Sciatic nerve (tissue), 2 donors: ENCODE measurements at places on chromosomes 3 and 15.

DNA sequence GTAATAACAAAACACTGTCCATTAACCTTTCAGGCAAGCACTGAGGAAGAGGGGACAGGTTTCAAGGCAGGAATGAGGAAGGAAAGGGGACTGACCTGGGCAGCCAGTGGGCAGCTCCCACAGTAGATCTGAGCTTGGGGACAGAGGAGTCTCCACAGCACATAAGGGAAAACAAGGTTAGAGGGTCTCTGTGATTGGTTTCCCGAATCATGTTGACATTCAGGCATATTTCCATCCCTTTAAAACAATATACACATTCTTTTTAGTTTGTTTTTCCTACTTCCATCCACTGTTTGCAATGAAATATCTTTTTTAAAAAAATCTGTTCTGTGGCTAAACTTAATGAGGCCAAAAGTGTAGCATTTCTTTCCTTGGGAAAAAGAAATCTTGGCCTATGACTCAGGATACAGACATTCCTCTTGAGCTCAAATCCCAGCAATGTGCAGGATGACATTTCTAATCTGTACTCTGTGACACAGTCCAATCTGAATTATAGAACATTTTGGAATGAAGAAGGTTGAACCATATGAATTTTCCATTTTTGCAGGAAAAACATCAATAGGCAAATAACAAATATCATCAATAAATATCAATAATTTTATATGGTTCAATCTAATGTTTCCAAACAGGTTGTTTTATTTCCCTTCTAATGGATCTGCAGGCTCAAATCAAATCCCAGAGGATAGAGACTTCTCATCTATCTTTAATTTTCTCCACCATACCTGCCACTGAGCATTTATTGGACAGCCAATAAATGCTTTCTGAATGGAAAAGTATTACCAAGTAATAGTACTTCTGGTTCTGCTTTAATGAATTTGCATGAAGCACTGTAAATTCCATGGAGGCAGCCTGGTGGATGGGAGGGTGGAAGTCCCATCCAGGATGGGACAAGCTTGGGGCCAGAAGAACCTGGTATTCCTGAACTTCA, 54.1 kb downstream of the ITGB5 start:
- no peak for DNase-seq

- DNase-seq, result no peak
These were observed 611.0 kb downstream of the NSUN3 start for GRCh38 chr3:94673876-94674275.

DNA sequence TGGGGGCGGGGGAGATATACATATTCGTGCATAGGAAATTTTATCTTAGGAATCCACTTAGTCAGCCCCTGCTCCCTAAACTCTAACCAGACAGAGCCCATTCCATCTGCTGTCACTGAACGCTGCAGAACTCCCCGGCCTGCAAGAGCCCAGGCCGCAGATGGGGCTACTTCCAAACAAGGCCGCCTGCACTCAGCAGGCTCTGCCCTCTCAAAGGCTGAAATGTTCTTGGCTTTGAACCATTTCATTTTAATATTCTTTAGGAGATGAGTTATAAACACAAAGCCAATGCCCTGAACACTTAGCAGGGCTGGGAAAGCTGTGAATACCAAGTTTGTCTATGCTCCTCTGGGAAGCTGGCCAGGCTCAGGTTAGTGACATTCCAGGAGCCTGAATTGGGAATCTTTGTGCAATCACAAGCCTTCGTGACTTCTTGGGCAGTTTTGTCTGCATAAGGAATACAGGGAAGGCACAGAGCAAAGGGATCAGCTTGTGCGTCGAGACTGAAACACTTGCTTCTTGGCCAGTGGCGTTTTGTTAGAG, 65.0 kb downstream of the SYNM start:
- no peak for DNase-seq

GRCh38 chr15:49415638-49416037, 7.4 kb upstream of the FGF7 start:
- no peak for DNase-seq

GRCh38 chr15:43969802-43970375, 143.1 kb downstream of the WDR76 start:
- no peak for DNase-seq

- DNase-seq, result no peak
These were observed 231.7 kb downstream of the CPNE4 start for GRCh38 chr3:131803113-131803512.

DNA sequence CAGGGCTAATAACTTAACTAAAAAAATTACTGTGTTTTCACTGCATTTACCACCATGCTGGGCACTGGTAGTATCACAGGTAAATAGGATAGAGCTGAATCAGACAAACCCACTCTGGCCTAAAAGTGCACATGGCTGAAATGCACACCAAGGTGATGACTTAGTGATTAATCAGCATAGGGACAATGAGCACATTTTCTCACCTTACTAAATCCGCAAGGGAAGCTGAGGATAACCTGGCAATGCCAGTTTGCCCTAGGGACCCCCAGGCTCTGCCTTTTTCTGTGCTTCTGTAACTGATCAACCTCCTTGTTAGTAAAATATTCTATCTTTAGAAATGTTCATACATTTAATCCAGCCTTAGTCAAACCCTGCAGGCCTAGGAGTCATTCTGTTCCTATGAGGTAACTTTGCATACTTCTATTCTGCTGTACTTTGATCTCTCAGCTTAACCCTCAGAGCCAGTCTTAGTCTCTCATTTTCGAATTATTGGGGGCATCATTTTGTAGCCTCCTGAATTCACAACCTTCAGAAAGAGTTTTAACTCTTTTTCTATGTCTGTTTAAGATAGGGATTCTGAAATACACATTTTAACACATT, 562.9 kb upstream of the KCNMB2 start:
- no peak for DNase-seq

- DNase-seq, result no peak
These were observed 1053.5 kb downstream of the SI start for GRCh38 chr3:164024786-164025185.

DNA sequence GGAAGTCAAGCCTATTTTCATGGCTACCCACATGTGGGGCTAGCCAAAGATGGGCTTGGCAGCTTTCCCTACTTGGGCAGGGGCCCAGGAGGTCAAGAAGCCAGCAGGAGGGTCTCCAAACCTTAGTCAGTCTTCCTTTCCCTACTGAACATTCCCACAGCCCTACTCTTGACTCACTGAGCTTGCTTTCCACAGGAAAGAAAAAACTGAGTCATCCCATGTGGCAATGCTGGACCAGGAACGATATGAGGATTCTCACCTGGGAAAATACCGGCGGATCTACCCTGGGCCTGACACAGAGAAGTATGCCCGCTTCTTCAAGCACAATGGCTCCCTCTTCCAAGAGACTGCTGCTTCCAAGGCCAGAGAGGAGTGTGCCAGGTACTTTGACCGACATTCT, 3.7 kb upstream of the NGRN start:
- no peak for DNase-seq

- DNase-seq, result no peak
These were observed 91.2 kb downstream of the SEMA5B start for GRCh38 chr3:122936335-122936734.

GRCh38 chr15:33086500-33087121, 107.9 kb downstream of the FMN1 start:
- no peak for DNase-seq

GRCh38 chr15:75455424-75455981, 4.0 kb upstream of the SIN3A start:
- peak; percentile 94 for DNase-seq

DNA sequence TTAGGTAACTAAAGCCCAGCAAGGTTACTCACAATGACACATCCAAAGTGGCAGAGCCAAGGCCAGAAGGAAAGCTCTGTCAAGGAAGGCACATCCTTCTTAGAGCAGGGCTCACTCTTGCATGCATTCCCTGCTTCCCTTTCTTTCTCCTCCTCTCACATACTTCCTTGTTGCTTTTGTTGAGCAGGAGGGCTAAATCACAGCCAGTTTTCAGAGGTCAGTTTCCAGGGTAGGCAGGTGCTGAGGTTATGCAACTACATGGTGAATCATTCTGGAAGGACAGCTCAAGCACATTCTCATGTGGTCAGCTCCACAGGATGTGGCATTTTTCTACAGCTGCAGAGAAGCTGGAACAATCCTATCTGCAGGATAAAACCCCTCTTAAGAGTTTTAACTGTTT, 275.6 kb downstream of the ZNF621 start:
- no peak for DNase-seq

- no peak for DNase-seq
These were observed 28.1 kb downstream of the PRR23E start for GRCh38 chr3:127221037-127221436.

DNA sequence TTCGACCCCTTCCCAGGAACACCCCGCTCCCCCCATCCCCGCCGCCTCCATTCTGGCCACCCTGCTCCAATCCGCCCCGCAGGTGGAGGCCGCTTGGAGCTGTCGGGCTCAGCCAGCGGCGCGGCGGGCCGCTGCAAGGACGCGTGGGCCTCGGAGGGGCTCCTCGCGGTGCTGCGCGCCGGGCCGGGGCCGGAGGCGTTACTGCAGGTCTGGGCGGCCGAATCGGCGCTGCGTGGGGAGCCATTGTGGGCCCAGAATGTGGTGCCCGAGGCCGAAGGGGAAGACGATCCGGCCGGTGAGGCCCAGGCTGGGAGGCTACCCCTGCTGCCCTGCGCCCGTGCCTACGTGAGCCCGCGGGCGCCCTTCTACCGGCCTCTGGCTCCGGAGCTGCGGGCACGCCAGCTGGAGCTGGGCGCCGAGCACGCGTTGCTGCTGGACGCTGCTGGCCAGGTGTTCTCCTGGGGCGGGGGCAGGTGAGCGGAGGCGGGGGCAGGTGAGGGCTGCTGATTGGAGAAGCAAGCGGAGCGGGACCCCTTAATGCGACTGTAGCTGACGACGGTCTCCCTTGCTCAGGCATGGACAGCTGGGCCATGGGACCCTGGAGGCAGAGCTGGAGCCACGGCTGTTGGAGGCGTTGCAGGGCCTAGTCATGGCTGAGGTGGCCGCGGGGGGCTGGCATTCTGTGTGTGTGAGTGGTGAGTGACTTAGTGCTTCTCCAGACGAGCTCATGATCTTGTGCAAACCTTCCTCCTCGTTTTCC, 2.5 kb downstream of the RCCD1 start:
- DNase-seq, result no peak

- no peak for DNase-seq
These were observed 42.4 kb downstream of the TIGIT start for GRCh38 chr3:114336122-114336697.

GRCh38 chr3:134742202-134742601, 52.9 kb upstream of the EPHB1 start:
- DNase-seq, result no peak

DNA sequence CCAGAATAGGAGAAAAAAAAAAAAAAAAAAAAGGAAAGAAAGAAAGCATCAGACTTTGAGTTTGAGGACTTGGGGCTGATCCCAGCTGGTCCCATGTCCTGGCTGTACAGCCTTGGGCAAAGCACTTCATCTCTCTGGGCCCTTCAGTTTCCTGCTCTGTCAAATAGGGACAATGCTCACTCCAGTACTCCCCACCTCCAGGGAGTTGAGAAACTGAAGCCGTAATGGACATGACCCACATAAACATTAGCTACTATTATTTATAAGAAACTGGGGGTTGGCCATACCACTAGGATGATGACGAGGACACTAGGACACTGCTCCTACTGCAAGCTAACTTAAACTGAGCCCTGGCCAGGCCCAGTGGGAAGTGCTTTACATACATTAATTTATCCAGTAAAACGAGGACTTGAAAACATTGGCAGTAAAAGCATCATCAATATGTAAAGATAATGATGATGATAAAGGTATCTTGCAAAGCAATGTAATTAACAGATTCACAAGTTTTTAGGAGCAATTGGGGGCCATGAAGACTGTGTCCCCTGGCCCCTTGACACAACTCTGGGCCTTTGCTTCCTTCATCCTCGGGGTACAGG, 22.9 kb upstream of the SMAD6 start:
- DNase-seq, result no peak

DNA sequence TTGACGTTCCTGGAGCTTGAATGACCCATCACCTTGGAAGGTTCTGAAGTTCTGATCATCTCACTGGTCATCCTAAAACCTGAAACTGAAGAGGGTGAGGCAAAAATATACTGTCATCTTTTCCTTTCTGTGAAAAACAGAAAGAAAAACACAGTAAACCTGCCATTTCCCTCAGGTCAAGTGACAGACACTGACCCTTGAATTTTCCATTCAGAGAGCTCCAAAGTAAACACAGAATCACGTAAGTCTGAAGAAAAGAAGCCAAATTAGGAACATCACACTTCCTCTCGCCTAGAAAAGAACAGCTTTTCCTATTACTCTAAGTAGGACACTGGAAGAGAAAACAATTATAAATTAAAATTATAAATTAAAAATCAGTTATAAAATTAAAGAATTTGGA, 78.7 kb upstream of the TGFBR2 start:
- no peak for DNase-seq

DNA sequence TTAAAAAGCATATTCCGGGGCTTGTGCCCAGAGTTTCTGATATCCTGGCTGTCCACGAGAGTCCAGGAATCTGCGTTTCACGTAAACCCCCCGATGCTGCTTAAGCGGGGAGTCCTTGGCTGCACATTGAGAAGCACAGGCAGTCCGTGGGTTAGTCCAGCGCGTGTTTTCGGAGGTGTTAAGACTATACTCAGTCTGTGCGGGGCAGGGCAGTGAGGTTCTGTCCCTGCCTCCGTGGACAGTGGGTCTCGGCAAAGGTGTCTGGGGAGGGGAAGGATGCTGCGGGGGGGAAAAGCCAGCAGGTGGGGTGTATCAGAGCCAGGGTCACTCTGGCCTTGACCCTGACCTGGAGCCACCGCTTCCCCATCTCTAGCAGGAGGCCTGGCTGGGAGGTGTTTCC, 106.2 kb downstream of the TMEM266 start:
- DNase-seq, result no peak

DNA sequence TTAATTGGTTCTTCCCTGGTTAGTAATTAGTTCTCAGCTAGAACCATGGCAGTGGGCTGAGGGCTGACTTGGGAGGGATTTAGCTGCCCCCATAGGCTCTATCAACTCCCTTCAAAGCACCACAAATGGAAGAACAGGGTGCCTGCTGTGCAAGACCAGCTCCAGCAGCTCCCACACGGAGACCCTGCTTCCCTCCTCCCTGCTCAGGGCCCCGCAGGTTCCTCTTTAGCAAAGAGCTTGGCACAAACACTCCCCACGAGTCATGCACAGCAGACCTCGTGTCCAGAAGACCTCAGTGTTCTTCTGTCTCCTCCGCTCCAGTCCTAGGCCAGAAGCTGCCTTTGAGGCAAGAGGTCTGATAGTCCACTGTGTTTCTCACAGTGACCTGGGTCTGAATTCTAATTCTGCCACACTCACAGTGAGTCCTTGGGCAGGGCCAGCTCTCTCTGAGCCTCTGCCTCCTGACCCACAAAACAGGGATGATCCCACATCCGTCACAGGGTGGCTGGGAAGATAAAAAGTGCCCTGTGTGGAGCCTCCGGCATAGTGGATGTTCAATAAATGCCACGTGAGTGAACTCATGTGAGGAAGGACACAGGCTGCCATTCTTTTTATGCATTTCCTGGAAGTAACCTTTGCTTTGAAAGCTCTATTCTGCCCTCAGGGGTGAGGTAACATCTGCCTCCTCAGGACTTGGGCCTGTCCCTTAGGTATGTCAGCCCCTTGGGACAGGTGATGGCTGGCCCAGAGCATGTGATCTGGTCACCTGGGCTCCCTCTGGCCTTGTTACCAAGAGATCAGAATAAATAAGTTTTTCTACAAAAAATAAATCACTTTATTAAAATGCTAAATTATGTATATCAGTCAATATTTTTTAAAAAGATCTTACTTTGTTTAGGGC, 7.6 kb downstream of the RAB6B start:
- DNase-seq, result no peak

- DNase-seq, result no peak
These were observed 48.1 kb downstream of the CHSY1 start for GRCh38 chr15:101203607-101204189.
